ENCODE measurements at places on chromosomes 7 and 10. TPM values are rescaled to one million over a fixed set of nuclear protein-coding genes. Genes with fewer than 3 reads are reported as not detected.
A peak's percentile ranks its signal among the peaks of the same experiment; 100 is the strongest.

Gene FAM237B
- not detected for total RNA-seq

DNA sequence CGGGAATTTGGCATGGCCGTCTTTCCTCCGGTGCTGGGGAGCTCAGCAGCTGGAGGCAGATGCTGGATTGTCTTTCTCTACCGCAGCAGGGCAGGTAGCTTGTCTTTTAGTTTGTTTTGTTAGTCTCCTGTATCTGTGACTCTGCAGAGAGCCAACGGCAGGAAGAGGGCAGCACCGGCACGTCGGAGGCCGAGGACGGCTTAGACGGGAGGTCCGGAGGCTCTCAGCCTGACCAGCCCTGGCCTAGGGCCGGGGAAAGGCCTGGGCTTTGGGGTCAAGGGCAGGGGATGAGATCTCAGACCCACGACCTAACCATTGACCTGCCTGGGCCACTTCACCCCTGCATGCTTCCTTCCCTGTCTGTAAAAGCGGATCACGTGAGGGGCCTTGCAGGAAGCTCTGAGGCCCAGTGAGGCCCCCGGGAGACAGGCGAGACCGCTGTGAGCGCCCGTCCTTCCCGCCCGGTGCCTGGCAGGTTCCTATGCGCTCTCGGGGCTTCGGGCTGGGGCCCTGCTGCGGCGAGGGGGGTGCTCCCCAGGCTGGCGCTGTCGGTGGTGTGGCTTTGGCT lies 72.7 kb downstream of the LHPP start:
- DNase-seq: no peak

- DNase-seq: no peak
These were observed 57.4 kb downstream of the HIBADH start for GRCh38 chr7:27605283-27605682.

Gene SNX8
- total RNA-seq: 36.7 TPM

- no peak for DNase-seq
These were observed 260.9 kb upstream of the FZD8 start for GRCh38 chr10:35903021-35903420.

- no peak for DNase-seq
These were observed 12.0 kb upstream of the AKR1B1 start for GRCh38 chr7:134470864-134471263.

GRCh38 chr10:66717231-66717981 lies 208.4 kb upstream of the LRRTM3 start:
- peak; percentile 47 for DNase-seq

- no peak for DNase-seq
These were observed 493.2 kb upstream of the KLF6 start for GRCh38 chr10:4278186-4278585.

Gene IMMP2L
- total RNA-seq: 15.4 TPM

DNA sequence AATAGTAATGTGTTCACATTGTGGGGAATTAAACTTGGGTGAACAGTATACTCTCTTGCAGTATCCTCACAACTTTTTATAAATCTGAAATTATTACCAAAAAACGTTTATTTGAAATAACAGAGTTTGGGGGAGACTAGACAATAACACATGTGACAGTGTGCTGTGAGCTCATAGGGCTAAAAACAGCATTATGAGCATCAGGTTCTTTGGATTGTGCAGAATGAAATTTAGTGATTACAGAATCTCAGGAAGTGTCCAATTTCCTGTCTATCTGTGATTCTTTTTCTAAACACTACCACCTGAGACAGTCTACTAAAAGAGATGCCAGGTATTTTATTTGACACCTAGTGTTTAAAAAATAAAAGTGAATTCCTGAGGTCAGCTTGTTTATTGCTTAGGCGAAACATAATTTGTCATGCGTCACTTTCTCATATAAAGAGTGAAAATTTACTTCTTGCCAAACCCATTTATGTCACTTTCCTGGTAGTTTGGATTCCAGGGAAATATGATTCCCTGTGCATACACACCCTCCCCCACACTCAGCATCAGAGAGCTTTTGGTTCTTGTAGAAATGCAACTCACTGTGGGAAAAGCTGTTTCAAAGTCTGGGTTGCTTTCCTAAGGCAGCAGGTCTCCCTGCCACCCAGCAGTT lies 71.2 kb downstream of the AOAH start:
- DNase-seq: peak; percentile 37

Gene PDCD4
- total RNA-seq: 463 TPM

DNA sequence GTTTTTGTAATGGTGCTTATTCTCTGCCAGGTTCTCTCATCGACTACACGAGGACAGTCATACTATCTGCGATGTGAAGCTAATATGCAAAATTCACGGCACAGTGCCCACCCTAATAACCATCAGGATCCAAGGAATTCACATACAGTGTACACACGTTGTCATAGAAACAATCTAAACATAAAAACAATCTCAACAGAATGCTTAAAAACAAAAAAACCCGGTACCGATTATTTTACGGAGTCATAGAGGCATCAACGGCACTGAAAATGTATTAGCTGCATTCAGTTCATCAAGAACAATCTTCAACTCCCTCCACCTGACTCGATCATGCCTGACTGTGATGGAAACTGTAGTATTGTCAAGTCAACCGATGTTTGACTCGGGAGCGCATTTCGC lies 628 bp downstream of the MRPS33 start:
- DNase-seq: peak; percentile 21

DNA sequence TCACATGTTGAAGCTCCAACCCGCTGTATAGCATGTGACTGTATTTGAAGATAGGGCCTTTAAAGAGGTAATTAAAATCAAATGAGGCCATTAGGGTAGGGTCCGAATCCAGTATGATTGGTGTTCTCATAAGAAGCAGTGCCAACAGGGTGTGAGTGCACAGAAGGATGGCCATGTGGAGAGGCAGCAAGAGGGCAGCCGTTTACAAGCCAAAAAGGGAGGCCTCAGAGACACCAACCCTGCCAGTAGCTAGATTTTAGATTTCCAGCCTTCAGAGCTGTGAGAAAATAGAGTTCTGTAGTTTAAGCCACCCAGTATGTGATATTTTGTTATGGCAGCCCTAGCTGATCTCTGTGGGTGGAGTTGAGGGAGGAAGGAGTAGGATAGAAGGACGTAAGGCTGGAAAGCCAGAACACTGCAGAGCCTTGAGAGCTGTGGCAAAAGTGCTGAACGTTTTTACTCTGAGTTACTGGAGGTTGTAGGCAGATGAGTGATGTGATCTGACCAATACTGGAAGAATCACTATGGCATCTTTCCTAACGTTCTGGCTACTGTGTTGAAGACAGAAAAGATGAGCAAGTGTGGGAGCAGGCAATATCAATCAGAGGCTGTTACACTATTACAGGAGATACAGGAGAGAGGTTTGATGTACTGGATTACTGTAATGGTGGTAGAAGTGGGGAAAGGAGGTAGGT lies 334.9 kb downstream of the ELMO1 start:
- DNase-seq: no peak
